ENCODE measurements at places on chromosomes 4 and X.

DNA sequence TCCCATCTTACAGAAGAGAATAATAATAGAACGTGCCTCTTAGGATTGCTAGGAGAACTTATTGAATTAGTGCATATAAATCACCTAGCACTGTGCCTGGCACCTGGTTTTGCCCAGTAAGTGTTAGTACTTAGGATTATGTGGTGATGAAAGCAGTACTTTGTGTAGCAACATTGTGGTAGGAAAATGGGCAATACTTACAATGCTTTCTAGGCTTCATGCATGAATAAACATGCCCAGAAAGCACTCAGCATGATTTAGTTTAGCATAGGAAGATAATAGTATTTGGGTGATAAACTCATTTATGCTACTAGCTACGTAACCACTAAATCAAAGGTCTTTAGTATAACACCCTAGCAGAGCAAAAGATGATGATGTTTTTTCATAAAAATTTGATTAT, 105.6 kb downstream of the NEUROG2 start:
- peak; percentile 76 for DNase-seq

DNA sequence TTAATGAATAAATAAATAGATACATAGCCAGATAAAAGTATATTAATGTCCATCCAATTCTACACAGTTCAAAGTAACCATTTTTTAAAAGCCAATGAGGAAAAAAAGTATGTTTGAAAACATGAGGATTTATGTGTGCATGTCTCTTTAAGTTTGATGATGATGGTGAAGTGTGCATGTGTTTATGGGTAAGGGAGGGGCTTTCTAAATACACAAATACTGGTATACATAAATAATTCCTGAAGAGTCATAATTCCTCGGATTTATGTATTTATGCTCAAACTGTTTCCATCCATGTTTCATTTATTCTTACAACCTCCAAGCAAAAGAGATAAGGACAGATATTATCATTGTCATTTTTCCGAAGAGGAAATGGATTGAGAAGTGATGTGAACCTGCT, 75.4 kb downstream of the ENOX2 start:
- DNase-seq, result no peak

DNA sequence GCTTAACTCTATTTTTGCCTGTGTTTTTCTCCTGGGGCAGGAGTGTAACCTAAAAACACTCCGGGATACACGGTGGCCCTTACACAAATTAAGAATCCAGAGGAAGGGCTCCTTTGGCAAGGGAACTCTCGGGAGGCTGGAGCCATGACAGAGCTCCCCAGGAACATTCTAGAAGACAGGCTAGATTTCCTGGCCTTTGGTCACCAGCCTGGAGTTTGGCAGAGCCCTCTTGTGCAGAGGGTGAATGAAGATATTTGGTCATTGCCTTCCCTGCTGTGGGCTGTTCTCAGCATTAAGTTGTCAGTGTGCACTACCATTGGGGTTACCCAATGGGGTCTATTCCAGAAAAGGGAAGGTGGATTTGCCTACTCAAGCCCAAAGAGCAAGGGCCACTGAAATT, 53.8 kb upstream of the LNX1 start:
- no peak for DNase-seq

DNA sequence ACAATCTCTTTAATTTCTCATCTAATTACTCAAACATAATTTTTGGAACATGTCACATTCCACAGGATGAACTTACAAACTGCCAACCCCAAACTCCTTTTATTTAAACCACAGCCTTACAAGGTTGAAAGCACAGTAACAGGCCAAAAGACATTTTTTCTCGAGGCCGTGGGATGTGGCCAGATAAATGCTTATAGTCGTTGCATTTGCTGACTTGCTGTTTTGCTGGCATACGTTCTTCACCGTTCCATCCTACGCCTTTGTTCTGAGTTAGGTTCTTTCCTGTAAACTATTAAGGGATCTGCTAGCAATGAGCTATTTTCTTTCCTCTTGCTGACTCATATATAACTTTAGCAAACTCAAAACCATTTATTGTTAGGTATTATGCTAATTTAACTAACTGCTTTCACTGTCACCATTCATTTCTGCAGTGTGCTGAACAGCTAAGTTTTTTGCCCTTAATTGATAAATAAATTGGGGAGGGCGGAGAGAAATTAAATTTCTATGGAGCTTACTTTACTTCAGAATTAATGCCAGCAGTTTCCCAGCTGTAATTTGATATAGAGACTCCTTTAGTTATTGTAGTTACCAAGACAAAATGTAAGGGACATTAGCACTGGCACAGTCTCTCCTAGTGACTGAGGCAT, 135.1 kb upstream of the PACRGL start:
- DNase-seq, result no peak

- DNase-seq, result no peak
Observed at GRCh38 chr4:8039853-8040252, 100.2 kb upstream of the AFAP1 start.

- no peak for DNase-seq
Observed at GRCh38 chr4:43987331-43987944, 461.2 kb downstream of the KCTD8 start.

DNA sequence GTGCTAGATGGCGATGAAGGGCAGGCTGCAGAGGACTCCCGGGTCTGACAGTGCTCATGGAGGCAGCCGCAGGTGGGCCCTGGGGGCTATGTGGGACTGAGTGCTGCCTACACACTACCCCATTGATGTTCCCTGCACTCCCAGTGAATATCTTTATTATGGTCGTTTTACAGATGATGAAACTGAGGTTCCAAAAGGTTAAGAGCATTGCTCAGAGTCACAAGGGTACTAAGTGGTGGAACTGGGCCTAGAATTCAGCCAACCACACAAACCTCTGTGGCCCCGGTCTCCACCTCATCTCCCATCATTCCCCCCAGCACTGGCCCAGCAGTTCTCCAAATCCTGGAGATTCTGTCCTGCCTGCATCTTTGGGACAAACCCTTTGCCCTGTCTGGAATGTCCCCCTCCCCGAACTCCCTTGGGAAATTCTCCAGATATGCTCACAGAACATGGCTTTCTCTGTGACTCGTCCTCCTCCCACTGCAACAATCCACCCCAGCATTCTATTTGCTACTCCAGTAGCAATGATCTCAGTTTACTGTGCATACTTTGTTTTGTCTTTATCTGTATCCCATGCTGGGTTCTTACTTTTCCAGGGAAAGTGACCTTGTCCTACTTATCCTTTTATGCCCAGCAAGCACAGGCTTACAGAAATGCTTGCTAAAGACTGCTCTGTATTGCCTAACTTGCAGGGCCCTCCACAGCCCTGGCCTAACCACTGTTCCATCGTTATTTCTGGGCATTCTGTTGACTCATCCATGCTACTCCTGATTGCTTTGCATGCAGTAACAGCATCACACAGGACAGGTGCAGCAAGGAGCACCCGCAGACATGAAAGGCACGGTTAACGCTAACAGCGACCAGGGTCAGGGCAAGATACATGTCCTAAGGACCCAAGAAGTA, 14.0 kb downstream of the PNMA6F start:
- no peak for DNase-seq

All from bronchial epithelial cell (primary cell).